ENCODE measurements at places on chromosomes 4 and X.

DNA sequence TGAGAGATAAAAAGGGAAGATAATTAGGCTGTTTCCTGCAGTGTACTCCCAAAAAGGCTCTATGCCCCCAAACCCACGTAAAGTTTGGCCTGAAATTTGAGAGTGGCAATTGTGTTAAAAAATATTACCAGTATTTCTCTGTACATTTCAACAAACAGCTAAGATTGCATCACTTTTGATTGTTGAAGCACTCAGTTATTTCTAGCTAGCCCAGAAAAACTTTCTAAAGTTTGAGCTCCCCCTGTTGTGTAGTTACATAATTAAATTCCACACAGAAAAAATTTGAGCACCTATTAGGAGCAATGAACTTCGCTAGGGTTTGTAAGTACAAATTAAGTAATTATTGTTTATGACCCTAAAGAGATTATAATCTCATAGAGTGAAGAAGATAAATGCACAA, 109.4 kb downstream of the DLG3 start:
- DNase-seq, result no peak

GRCh38 chr4:40334591-40335524, at the start of gene CHRNA9:
TSS of gene CHRNA9 (plus strand) at chr4:40335333. CDS start at chr4:40335468, 135 bp downstream.
- no peak for DNase-seq

GRCh38 chrX:136856551-136856950, 24.0 kb downstream of the RBMX start:
- no peak for DNase-seq

GRCh38 chr4:118718511-118719170, 33.4 kb downstream of the METTL14 start:
- DNase-seq, result no peak

DNA sequence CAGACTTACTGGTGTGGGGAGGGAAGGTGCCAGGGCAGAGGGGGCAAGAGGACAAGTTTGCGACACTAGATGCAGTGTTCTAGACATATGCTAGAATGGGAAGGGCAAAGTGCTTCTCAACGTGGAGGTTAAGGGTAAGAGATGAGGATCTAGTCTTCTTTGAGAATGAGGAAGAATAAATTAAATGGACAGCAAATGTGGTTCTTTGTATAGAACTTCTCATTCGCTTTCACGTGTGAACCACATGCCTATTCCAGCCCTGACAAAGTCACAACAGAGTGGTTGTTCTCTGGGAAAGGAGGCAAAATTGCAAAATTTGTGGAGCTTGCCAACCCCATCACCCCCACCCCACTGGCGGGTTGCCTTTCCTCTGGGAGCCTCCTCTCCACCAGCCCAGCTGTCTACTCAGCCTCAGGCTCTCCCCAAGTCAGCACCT, 1.5 kb upstream of the ANXA5 start:
- no peak for DNase-seq

GRCh38 chrX:50579955-50580354, 109.3 kb upstream of the DGKK start:
- DNase-seq, result peak; percentile 13

GRCh38 chr4:145567516-145567915, 51.7 kb upstream of the MMAA start:
- no peak for DNase-seq

DNA sequence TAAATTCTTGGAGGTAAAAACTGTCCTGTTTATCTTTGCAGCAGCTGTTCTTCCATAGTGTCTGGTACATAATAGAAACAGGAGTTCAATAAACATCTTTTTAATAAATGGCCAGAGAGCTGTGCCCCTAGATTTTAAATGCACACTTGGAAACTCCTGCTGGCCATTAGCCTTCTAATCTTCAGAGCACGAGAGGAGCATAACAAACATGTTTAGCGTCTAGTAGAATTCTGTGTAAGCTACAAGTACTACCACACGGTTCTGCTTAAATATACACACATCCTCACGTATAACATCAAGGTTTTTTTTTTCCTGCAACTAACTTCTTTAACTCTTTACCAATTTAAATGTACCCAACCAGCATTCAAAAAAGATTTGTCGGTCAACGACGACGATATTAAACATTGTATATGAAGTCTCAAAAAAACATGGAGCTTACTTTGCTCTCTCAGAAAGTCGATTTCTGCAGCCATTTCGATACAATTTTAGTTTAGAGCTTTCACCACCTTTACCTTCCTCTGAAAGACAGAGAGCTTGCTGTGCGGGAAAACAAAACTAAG, 628 bp downstream of the SCLT1 start:
- no peak for DNase-seq

DNA sequence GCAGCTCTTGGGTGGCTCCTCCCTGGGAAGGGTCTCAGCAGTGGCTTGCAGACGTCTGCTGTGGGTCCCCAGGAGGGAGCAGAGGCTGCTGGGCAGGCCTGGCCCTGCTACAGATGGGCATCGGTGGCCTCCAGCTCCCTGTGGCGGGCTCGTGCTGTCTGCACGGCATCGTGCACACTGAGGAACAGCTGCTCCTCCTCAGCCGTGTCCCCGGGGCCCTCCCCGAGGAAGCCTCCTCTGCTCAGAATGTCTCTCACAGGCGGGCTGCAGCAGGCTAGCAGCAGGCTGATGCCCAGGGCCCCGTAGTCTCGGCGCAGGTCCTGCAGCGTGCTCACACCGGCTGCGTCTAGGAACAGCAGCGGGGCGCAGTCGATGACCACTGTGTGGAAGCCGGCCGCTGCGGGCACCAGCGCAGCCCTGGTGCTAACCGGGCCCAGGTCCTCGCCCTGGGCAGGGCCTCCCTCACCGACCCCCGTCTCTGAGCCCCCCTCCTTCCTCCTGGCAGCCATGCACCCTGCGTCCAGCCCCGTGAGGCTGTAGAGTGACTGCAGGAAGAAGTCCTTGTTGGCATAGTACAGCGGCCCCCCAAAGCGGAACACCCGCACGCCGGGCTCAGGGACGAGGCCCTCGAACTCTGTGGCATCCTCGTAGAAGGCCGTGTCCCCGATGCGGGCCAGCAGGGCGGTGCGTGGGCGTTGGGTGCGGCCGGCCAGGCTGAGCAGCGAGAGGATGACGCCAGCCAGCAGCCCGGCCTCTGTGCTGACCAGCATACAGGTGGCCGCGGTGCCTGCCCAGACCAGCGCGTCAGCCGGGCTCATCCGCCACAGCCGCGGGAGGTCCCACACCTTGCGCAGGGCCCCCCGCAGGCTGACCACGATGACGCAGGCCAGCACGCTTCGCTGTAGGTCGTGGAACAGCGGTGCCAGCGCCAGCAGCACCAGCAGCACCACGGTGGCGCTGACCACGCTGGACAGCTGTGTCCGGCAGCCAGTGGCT, 2.2 kb downstream of the IDUA start:
- DNase-seq, result no peak

DNA sequence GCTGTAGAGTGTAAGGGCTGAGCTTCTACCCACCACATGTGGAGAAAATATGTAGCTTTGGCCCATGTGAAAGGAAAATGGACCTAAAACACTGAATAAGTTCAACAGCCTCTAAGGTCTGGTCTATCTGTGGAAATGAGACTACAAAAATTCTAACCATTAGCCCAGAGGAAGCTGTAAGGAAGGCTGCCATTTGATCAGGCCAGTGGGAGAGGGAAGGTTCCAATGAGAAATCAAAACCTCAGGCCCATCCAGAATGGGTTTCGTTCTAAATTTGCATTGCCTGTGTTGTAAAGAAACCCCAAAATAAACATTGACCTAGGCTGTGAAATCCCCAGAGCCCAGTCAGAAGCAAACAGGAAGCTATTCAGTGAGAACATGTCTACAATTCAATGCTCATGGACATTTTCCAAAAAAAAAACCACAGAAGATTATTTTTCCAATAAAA, 320.4 kb upstream of the SLC7A11 start:
- no peak for DNase-seq

GRCh38 chr4:113614414-113614813, 147.1 kb downstream of the CAMK2D start:
- DNase-seq, result no peak

- no peak for DNase-seq
Measured at GRCh38 chrX:21975812-21976211, 35.3 kb downstream of the SMS start.

DNA sequence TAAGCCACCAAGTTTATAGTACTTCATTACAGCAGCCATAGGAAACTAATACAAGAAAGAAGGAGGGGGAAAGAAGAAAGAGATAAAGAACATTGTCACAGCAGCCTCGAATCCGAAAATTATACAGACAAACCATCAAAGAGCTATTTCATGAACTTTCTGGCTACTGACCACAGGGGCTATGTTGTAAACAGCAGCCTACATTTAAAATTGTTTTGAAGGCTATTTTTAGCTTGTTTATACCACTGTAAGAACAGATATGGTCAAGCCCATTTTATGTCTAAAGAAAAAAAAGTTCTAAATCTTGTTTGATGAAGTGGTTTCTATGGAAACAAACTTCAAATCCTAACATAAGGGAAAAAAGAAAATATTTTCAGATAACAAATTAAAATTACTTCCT, 282.1 kb downstream of the GABRG1 start:
- no peak for DNase-seq

DNA sequence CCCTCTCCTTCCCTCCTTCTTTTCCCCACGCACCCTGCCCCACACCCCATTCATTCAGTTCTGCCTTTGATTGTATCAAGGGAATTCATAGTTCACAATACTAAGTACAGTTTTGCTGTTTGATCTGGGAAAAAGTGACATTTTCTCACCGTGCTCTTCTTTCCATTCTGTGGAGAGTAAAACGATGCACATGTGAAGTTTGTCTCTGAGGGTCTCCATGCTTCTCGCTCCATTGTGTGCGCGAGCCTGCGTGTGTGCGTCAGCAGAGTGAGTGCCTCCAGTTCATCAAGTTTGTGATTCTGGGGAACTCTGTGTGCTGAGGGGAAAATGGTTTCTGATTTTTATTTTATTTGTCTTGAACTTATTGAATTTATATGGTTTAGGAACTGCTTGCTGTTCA, 1.9 kb downstream of the STK26 start:
- no peak for DNase-seq

- DNase-seq, result no peak
Measured at GRCh38 chr4:60485276-60485675, 714.9 kb upstream of the ADGRL3 start.

DNA sequence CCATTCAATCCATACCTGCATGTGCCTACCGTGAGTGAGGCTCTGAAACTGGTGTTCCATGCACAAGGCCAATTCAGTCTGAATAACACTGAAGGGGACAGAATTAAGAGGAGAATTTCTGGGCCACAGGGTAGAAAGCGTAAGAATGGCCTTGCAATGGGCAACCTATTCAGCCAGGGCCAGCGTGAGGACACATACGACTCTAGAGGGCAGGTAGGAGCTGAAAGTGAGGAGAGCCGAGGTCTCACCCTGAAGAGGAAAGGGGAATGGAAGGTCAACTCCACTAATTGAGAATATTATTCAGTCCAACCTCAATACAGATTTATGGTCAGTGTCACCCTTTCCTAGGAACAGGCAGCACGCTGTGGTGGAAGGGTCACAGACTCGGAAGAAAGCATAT, 202.2 kb downstream of the TRIML1 start:
- DNase-seq, result no peak

DNA sequence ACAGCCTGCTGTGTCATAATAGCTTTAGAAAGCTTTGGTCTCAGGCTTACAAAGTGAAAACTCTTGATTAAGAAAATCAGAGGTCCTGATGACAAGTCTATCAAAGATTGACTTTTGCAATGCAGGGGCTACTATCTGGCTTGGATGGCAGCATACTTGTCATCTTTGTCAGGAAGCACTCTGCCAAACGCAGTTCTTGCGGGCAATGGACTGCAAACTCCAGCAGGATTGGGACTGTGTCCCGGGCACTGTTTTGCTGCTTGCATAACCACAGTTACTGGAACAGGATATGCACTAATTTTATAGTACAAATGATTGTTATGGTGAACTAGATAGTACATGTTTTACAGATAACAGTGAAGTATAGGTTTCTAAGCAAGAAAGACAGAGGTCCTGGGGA, 185.6 kb downstream of the IQCM start:
- no peak for DNase-seq

DNA sequence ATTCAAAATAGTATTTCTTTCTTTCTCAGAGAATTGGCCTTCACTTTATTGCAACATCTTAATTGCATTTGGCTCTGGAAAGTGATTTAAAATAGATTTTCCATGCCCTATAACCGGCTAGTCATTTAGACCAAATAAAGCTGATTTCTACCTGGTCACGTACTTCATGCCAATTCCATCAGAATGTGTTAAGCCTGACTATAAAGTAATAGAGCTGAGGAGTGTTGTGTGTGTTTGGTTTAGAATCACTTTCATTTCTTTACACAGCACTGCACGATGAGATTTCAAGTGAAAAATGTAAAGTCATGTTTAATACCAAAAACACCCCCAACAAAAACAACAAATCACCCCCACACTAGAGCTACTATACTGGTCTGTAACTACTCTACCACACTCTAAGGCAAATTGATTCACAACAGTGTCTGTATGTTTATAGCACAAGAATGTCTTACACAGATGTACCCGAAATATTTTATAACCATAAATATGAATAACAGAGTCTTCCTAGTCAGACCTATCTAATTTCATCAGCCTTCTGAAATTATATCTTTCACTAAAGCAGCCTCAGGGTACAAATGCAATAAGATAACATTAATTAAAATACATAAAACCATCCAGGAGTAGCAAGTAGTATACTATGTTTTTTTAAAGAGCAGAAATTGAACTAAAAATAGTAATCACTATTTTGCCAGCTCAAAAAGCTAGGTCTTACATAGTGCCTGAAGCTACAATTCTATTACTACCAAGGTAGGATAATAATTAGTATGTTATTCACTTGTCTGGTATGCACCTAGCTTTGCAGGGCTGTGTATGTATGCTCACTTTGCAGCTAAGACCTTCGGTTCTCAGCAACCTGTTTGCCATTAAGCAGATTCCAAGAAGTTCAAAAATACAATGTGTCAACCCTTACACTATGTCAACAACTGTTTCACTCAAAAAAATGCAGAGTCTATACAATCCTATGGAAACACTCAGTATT, 28.4 kb downstream of the APBB2 start:
- no peak for DNase-seq
